ENCODE measurements at places on chromosomes 4 and X. TPM values are rescaled to one million over a fixed set of nuclear protein-coding genes. Genes with fewer than 3 reads are reported as not detected.

DNA sequence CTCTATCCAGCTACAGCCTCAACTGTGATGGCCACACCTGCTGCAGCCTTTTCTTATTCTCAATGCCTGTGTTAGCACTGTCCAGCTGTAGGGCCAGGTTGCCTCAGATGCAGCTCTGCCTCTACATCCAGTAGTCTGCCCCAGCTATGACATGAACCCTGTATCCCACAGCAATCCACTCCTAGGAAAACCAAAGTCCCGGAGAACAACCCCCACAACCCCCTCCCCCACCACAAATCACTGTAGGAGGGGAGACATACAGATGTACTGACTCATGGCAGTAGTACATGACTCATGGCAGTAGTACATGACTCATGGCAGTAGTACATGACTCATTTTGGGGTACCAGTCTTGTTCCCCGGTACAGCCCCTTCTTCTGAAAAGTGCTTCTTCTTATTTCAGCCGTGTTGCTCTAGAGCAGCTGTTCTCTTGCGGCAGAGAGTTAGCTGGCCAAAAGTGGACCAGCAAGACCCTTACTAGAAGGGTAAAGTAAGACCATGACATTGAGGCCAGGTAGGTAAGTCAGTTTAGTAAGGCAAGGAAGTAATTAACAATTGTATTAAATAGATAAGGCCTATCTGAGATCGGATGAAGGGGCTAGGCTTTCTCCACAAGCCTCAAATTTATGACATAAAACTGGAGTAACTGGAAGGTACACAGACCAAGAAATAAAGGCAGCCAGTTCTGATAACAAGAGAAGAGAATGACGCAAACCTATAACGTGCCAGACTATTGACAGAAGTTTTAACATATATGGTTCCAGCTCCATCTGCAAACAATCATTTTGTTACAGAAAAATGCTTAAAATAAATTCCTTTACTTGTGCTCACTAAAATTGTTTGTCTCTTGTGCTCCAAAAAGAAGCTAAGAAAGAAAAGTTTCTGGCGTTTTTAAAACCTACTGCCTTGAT is 221.4 kb downstream of the TACR3 start:
- DNase-seq = peak; percentile 55

DNA sequence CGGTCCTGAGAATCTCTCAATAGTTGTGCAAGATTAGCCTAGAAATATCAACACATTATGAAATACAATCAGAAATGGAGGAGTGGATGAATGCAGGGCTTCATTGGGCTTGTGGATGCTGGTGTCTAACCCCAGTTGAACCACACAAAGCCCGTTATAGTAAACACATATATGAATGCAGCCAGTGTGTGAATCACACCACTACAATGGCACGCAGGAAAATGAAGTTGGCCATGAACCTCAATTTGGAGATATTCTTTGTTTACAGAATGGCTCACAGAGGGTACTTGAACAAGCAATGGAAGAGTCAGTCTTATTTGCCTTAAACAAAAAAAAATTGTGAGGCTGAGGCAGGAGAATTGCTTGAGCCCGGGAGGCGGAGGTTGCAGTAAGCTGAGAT is 57.8 kb downstream of the SOD3 start:
- no peak for DNase-seq

DNA sequence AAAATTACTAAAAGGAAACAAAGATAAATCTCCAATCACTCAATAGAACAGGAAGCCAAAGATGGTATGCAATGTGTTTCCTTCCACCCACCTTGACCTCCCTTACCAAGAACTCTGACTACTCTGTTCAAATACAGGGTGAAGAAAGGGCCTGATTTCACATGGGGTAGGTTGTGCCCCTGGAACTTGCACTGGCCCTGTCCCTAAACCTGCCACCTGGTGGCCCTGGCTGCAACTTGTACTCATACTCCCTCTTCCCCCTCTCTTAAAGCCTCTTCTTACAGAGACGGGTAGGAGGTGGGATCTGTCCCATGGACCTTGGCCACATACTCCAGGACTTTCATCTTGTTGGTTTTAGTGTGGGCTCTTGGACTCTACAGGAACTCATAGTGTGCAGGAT is 17.3 kb upstream of the TMEM185A start:
- no peak for DNase-seq

- DNase-seq = peak; percentile 4
Observed at GRCh38 chr4:176034499-176034898, 31.1 kb upstream of the WDR17 start.

The FRAS1 gene
- total RNA-seq = 55.8 TPM

The TACC3 gene
- 2.3 TPM for total RNA-seq
